ENCODE measurements at places on chromosomes 4 and X.
A peak's percentile ranks its signal among the peaks of the same experiment; 100 is the strongest.

GRCh38 chr4:99290848-99291786 lies at the start of gene ADH1A:
TSS of gene ADH1A (minus strand) at chr4:99290985. CDS start at chr4:99290914, 71 bp downstream.
- no peak for DNase-seq

DNA sequence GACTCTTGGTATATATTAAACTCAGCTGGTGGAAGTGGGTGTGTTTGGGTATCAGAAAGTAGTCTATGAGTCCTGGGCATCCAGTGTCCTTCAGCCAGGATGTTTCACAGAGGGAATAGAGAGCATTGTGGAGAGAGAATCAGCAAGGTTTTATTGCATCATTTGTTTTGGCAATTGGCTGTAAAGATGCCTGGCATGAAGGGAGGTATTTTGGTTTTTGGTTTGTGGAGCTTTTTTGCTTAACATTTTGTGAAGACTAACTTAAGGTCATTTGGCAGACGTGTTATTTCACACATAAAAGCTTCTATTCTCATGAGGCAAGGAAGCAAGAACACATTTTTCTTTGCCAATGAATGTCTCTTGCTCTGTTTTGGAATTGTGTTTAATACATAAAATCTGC lies 71.1 kb downstream of the DCLK2 start:
- DNase-seq: no peak

GRCh38 chr4:176817204-176817603 lies 24.5 kb upstream of the VEGFC start:
- DNase-seq: no peak

DNA sequence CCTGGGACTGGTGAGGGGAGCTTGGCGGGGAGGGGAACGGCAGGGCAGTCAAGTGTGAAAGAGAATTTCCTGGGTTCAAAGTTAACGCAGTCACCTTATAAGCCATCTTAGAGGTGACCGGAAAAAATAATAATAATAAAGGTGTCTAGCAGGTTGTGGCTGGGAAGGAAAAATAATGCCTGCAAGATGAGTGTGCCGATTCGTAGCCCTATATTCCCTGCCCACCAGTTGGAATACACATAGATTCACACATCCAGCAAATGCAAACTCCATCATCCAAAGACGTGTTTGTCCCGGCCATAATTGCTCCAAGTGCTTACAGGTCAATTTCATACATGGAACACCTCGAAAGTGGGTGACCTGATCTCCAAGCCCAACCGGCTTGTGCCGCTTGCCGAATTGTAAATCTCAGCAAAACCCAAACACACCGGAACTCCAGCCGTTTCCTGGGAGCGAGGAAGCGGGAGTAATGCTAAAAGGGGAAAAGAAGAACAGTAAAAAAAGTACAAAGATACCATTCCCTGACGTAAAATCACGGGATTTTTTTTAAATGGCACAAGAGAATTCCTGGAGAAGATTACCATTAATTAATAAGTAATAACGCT lies 1.3 kb upstream of the FAT1 start:
- DNase-seq: no peak

- no peak for DNase-seq
Measured at GRCh38 chr4:4849524-4850193, 9.8 kb upstream of the MSX1 start.

DNA sequence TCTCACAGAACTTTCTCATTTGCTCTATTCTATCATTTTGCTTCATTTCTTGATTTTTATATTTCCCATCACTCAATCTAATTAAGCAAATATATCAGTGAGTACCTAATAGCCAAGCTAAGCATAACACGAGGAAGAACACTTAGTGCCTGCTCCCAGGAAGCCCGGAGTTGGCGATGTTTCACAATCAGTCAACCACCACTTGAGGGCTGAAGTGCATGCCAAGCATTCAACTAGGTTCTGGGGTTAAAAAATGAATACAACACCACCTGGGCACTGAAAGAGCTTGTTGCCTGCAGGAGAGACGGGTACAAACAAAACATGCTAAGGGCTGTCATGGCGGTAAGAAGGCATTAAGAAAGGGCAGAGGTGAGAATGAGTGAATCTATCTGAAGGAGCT lies 47.5 kb downstream of the UCHL1 start:
- no peak for DNase-seq

- DNase-seq: no peak
Measured at GRCh38 chr4:102606846-102607450, 105.8 kb downstream of the NFKB1 start.

DNA sequence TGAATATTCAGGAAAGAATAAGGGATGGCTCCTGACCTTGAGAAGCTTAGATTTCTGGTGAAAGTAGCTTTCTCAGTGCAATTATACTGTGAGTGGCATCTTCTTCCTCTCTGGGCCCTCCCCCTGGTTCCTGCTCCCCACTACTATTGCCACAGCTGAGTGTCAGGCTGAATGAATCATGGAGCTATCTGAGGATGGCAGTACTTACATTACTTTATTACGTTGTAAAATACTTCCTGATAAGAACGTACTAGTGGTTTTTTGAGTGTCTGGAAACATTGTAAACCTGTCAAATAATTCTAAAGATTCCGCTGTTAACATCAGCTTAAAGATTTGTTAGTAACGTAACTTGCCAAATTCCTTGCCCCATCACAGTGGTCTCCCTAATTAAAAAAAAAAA lies 36.2 kb downstream of the ARHGAP10 start:
- peak; percentile 85 for DNase-seq

Data from Kasumi-1 (cell line).